Neural crest cell (in vitro differentiated cells): ENCODE measurements at places on chromosomes 3 and 15. TPM values are rescaled to one million over a fixed set of nuclear protein-coding genes. Genes with fewer than 3 reads are reported as not detected.

GRCh38 chr3:154795582-154795981 lies 284.5 kb upstream of the MME start:
- DNase-seq = no peak

GRCh38 chr15:69520067-69520466 lies 67.4 kb downstream of the RPLP1 start:
- no peak for DNase-seq

GRCh38 chr3:150168698-150169097 lies 198.0 kb upstream of the PFN2 start:
- DNase-seq = no peak

- no peak for DNase-seq
Measured at GRCh38 chr15:55907797-55908196, 85.6 kb downstream of the NEDD4 start.

DNA sequence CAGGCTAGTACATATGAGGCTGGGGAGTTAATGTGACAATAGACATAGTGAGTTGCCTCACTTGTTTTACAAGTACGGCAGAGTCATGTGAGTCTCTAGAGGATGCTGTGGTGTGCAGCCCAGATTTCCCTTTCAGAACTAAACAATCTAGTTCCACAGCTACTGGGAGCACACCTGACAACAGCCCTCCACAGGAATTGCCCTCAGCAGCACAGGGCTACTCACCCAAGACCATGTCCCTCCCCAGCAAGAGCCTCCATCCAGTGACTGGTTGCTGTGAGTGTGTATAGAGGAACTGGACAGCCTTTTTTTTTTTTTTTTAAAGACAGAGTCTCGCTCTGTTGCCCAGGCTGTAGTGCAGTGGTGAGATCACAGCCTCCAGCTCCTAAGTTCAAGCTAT lies 40.2 kb upstream of the UBE2E2 start:
- no peak for DNase-seq

DNA sequence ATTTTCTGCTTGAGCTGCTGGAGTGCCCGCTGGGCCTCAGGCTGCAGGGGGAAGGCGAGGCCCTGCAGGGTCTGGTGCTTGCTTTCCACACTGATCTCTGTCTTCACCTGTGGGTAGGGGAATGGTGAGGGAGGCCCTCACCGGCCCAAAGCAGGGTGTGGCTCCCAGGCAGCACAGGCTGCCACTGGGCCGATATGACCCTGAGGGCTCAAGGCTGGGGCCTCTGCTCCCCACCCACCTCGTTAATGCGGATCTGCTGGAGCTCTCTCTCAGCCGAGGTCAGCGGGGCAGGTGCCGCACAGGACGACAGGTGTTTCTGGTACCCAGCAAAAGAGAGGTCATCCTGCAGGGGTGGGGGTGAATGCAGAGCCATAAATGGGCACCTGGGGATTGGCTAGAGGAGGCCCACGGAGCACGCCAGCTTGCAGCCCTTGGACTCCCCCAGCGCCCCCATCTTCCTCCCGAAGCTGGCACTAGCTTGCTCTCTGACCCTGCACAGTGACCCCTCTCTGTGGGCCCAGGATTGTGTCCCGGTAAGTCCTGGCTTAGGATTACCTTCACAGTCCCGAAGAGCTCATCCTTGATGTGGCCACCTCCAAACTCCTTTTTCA lies 5.5 kb upstream of the TLR9 start:
- no peak for DNase-seq

DNA sequence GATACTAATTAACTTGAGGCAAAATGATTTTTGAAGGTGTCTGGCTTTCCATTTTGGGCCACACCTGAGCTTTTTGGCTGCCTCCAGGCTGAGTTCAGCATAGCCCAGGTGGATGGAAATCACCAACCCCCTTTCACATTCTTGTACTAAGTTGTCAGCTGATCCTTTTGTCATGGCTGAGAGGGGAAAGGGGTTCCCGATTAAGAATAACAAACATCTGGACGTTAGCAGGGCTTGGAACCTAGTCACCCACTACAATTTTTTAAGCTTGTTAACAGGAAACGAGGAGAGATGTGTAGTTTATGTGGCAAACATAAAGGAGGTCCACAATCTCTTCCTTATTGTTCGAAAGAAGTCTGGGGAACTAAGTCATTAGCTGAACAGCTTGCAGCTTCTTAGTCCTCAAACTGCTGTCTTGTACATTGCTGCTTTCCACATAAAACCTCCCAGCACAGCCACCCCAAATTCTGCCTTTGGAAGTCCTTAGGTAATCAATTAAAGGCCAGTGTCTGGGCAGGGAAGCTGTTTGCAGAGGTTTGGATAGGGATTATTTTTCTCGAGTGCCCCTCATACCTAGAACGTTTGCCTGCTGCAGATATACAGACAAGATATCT lies 5.0 kb downstream of the NR2F2 start:
- DNase-seq = no peak

DNA sequence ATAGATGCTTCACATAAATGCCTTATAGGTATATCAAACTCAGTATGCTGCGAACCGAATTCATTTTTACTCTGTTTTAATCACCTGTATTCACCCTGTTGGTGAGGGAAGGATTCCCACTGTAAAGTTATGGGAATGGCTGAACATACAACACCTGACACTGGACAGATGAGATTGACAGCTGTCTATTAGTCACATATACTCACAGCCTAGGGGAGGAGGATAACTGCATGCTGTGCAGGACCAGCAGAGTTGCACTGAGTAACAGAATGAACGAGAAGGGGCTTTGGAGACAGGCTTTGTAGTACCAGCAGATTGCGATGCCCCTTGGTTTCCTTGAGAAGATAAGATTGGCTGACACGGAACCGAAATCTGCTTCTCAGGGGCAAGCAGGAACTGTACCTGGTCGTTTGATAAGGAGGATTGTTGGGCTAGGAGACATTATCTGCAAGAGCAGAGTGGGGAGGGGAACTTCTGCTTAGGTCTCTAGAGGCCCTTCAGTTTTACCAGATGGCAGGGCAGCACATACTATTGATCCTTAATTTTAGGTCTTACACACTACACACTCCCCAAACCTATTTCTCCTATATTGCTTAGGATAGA lies 43.5 kb upstream of the SLC22A13 start:
- no peak for DNase-seq

Gene GALNT15
- not detected in 2 replicates for total RNA-seq

Gene ARGFX
- total RNA-seq = not detected in 2 replicates

Gene FGF7
- total RNA-seq = 0.19 TPM in 1 of 2 replicates, not detected in the other

Gene LRRIQ4
- total RNA-seq = 0.12 and 0.16 TPM in 2 replicates

Gene PXYLP1
- total RNA-seq = 30.9 and 33.5 TPM in 2 replicates
